ENCODE measurements at places on chromosomes 7 and 10.

DNA sequence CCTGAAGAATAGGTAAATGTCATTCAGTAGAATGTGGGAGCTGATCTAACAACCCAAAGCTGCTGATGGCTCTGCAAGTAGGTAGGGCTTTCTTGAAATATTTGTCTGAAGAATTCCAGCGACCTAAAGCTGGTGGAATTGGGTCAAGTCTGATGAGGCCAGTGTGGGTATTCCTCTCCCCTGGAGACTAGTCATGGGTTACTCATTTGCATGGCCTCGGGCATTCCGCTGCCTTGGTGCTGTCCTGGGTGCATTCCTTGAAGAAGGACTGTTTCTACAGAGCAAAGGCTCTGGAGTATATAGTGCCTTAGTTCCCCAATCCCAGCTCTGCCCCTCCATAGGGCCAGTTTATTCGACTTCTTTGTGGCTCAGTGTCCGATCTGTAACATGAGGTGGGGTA lies 19.2 kb downstream of the PDK4 start:
- H3K27ac ChIP-seq = no peak overlapping the region
- peak; percentile 26 for DNase-seq
- no peak overlapping the region for H3K4me3 ChIP-seq
- H3K4me1 ChIP-seq = peaks cover 3% of the 10 kb centered on the region
- no peaks in the 10 kb centered on the region for H3K27me3 ChIP-seq

- H3K36me3 ChIP-seq = no peaks in the 10 kb centered on the region
- no peak overlapping the region for H3K27ac ChIP-seq
- DNase-seq = no peak
- peaks cover 58% of the 10 kb centered on the region for H3K27me3 ChIP-seq
- no peaks in the 10 kb centered on the region for H3K4me1 ChIP-seq
These were observed 98.3 kb downstream of the CDH23 start for GRCh38 chr10:71494980-71495381.

DNA sequence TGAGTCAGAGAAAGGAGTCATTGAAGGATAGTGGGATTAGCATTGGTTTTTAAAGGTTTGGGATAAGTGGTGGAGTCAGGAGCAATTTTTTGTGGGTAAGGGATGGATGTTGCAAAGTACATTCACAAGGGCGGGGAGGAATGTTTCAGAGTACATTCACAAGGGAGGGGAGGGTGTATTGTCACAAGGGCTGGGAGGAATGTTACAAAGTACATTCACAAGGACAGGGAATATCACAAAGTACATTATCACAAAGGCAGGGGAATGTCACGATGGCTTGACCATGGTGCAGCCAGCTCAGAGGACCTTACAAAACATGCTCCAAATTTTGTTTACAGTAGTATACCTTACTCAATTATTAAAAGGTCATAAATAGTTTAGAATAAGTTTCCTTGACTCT lies 30.3 kb downstream of the C1GALT1 start:
- H3K4me3 ChIP-seq = no peak overlapping the region
- no peak overlapping the region for H3K27ac ChIP-seq
- peak; percentile 25 for DNase-seq
- peaks cover 3% of the 10 kb centered on the region for H3K36me3 ChIP-seq

DNA sequence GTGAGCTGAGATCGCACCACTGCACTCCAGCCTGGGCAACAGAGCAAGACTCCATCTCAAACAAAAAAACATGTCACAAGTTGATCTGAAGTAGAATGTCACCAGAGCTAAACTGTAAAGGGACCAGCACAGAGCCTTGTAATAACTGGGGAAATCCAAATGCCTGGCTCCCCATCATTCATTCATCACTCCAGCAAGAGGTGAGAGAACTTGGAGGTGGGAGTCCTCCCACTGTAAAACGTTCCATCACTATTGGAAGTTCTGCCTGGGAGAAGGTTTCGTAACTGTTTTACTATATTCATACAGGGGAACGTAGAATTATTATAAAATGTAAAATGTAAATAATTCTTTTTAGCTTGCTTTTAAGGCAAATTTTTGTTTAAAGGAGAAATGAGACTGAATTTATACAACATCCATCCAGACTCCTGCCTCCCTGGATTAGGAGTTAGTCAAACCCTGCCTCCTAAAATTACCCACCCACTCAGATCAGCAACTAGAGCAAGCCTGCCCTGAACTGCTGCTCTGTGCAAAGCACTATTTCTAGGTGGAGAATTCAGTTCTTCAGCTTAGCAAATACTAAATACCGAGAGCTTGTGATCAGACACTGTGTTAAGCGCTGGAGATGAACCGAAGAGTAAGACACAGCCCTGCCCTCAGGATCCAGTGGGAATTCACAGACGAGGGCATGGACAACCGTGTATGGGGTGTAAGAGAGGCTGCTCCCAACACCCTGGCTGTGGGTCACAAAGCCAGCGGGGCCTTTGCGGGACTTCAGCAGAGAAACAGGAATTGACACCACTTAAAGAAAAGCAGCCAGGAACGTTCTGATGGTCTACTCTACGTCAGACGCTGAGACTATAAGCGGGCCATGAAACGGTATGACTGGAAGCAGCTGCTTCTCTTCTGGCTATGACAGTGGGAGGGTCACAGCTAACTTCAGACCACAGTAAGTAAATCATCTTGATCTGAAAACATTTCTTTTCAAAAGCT lies 208.3 kb downstream of the ZMYND11 start:
- H3K27me3 ChIP-seq = no peaks in the 10 kb centered on the region
- H3K4me1 ChIP-seq = peaks cover 9% of the 10 kb centered on the region
- H3K36me3 ChIP-seq = peaks cover 48% of the 10 kb centered on the region
- no peak for DNase-seq
- H3K27ac ChIP-seq = no peak overlapping the region

DNA sequence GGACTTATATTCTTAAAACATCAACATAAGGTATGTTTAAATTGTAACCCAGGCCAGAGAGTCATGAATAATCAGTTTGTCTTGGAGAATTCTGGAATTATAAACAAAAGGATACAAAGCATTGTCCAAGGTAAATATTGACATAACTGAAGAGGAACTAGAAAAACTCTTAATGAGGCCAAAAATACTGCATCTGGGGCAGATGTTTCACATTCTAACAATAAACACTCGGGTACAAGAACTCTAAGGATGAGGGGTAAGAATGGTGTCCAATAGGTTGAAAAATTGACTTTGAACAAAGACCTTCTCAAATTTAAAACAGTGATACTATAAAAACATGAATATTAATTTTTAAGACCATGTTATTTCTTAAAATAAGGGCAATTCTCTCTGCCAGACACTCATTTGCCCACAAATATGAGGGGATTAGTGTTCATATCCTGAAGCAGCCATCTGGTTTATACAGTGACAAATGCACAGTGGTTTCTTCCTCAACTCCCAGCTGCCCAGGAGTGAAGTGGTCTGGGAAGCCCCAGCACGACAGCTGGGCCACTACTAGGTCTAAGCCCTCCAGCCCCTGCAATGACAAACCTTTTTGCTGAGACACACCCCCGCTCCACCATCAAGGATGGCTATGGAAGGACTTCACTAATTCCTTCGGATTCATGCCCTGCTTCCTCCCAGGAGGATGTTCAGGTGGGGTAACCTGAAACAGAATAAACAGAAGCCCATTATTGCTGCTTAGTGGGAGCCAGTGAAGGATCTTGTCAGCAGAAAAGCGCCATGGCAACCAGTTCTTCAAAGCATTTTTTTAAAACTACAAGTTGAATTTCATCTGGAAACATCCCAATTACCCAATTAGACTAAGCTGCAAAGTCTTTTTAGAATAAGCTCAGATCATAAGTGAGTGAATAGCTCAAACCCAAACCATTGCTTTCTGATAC lies 107.5 kb upstream of the ARID5B start:
- peaks cover 6% of the 10 kb centered on the region for H3K4me1 ChIP-seq
- peak; percentile 94 for DNase-seq
- no peak overlapping the region for H3K4me3 ChIP-seq
- no peak overlapping the region for H3K27ac ChIP-seq
- H3K36me3 ChIP-seq = no peaks in the 10 kb centered on the region

GRCh38 chr7:6181136-6181535 lies 91.3 kb downstream of the CYTH3 start:
- H3K27me3 ChIP-seq = no peaks in the 10 kb centered on the region
- no peak overlapping the region for H3K4me3 ChIP-seq
- peaks cover 2% of the 10 kb centered on the region for H3K4me1 ChIP-seq
- H3K36me3 ChIP-seq = peaks cover 36% of the 10 kb centered on the region
- DNase-seq = no peak

DNA sequence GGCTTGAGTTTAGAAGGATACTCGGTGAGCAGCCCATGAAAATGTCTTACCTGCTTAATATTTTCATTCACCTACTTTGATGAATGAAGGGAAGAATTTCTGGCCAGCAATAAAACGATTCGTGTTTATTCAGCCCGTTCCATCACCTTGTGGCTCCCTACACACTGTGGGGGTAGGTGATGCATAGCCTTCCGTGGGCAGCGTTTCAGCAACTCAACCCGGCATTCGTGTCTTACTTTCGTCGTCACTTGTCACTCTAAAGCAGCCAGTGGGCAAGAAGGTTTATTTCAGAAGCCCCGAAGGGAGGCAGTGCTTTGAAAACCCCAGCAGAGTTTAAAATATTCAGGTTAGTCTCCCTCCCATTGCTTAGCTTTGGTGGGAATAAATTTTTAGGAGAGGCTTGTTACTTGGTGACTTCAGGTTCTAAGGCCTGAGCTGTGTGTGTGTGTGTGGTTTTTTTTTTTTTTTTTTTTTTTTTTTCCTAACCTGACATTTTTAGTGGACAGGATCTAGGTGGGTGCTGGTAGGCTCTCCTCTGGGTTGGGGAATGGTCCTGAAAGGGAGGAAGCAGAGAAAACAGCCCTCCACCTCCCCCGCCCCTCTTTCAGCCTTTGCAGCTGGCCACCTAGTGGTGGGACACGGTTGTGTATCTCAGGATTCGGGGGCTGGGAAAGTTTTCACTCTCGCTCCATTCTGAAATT lies 1.8 kb downstream of the GRK5 start:
- peaks cover 2% of the 10 kb centered on the region for H3K36me3 ChIP-seq
- peak overlapping the region; percentile 89 for H3K4me3 ChIP-seq
- no peaks in the 10 kb centered on the region for H3K27me3 ChIP-seq
- peak; percentile 88 for DNase-seq

GRCh38 chr7:129777195-129777844 lies 165.8 kb downstream of the NRF1 start:
- H3K4me1 ChIP-seq = peaks cover 36% of the 10 kb centered on the region
- no peak for DNase-seq
- no peak overlapping the region for H3K4me3 ChIP-seq
- H3K36me3 ChIP-seq = no peaks in the 10 kb centered on the region
- H3K27ac ChIP-seq = no peak overlapping the region
- peaks cover 87% of the 10 kb centered on the region for H3K27me3 ChIP-seq

GRCh38 chr10:34618611-34619010 lies 196.5 kb downstream of the PARD3 start:
- DNase-seq = no peak
- H3K27ac ChIP-seq = no peak overlapping the region
- no peaks in the 10 kb centered on the region for H3K27me3 ChIP-seq
- H3K4me3 ChIP-seq = no peak overlapping the region
- no peaks in the 10 kb centered on the region for H3K36me3 ChIP-seq

GRCh38 chr7:47979832-47980181 lies 392 bp upstream of the HUS1 start:
- DNase-seq = peak; percentile 33
- peak overlapping the region; percentile 76 for H3K4me3 ChIP-seq
- H3K27ac ChIP-seq = no peak overlapping the region
- peaks cover 2% of the 10 kb centered on the region for H3K4me1 ChIP-seq

GRCh38 chr10:14878266-14879123 lies at the start of gene SUV39H2:
SUV39H2 (plus strand) TSS chr10:14878866; CDS start chr10:14878889, 23 bp downstream.
- DNase-seq = peak; percentile 95
- peak within 1 kb of the TSS; percentile 90 for H3K27ac ChIP-seq
- no peaks in the 10 kb centered on the region for H3K27me3 ChIP-seq
- peaks cover 7% of the 10 kb centered on the region for H3K4me1 ChIP-seq

- peaks cover 4% of the 10 kb centered on the region for H3K36me3 ChIP-seq
- H3K4me1 ChIP-seq = peaks cover 3% of the 10 kb centered on the region
- H3K27me3 ChIP-seq = no peaks in the 10 kb centered on the region
- no peak for DNase-seq
These were observed 24.4 kb downstream of the IPMK start for GRCh38 chr10:58243269-58243668.

- peaks cover 5% of the 10 kb centered on the region for H3K4me1 ChIP-seq
- peak overlapping the region; percentile 6 for H3K27ac ChIP-seq
- no peaks in the 10 kb centered on the region for H3K27me3 ChIP-seq
- H3K36me3 ChIP-seq = no peaks in the 10 kb centered on the region
- H3K4me3 ChIP-seq = no peak overlapping the region
These were observed 461.5 kb upstream of the GHITM start for GRCh38 chr10:83677795-83678194.

GRCh38 chr7:137760111-137760510 lies 86.7 kb downstream of the DGKI start:
- no peaks in the 10 kb centered on the region for H3K36me3 ChIP-seq
- H3K4me1 ChIP-seq = peaks cover 3% of the 10 kb centered on the region
- H3K27ac ChIP-seq = no peak overlapping the region
- no peaks in the 10 kb centered on the region for H3K27me3 ChIP-seq
- no peak for DNase-seq

DNA sequence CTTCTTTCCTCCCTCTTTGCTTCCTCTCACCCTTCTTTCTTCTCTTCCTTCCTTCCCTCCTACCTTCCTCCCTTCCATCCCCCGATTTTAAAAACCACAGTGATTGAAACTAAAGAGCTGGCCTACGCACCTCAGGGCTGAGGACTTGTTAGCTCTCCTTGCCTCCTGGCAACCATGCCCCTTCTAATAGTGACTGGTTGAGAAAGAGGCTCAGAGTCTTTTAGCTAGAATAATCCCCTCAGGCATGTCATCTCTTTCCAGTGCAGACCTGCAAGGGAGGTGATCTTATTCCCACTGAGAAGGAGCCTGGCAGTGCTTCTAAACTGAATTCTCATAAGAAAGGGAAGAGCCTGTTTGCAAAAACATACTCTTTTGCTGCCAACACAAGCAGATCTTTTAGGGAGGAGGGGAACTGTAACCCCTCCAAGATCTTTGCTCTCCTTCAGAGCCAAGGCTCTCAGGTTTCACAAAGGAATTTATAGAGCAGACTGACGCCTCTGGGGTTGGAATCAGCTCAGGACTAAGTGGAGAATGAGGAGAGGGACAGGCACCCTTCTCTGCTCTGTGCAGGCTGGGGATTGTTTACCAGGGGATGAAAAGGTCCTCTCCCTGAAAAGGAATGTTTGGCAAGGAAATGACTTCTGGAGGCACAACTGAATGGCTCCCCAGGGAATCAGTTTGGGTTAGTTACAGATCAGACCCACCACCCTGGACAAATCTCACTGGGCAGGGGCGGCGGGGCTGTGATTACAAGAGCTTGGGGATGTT lies 9.4 kb upstream of the ANKRD1 start:
- peak; percentile 69 for DNase-seq
- H3K4me3 ChIP-seq = no peak overlapping the region
- H3K36me3 ChIP-seq = no peaks in the 10 kb centered on the region
- H3K27ac ChIP-seq = peak overlapping the region; percentile 96

- no peak overlapping the region for H3K4me3 ChIP-seq
- H3K27ac ChIP-seq = no peak overlapping the region
- no peaks in the 10 kb centered on the region for H3K36me3 ChIP-seq
- H3K4me1 ChIP-seq = no peaks in the 10 kb centered on the region
These were observed 64.4 kb downstream of the RAPGEF5 start for GRCh38 chr7:22292531-22292930.

- peaks cover 17% of the 10 kb centered on the region for H3K4me1 ChIP-seq
- no peak for DNase-seq
- H3K36me3 ChIP-seq = no peaks in the 10 kb centered on the region
- H3K27me3 ChIP-seq = peaks cover 2% of the 10 kb centered on the region
These were observed 2.6 kb downstream of the TMEM243 start for GRCh38 chr7:87216701-87217508.

- no peaks in the 10 kb centered on the region for H3K36me3 ChIP-seq
- H3K4me3 ChIP-seq = no peak overlapping the region
- DNase-seq = no peak
- peaks cover 84% of the 10 kb centered on the region for H3K27me3 ChIP-seq
These were observed 1.7 kb downstream of the RASGEF1A start for GRCh38 chr10:43264965-43265798.

- H3K27ac ChIP-seq = no peak overlapping the region
- H3K4me3 ChIP-seq = no peak overlapping the region
- H3K36me3 ChIP-seq = no peaks in the 10 kb centered on the region
These were observed 194.9 kb upstream of the GRM3 start for GRCh38 chr7:86448856-86449255.

Measured in mesenchymal stem cell (in vitro differentiated cells and primary cell).